ENCODE measurements at places on chromosomes 16 and 17. TPM values are rescaled to one million over a fixed set of nuclear protein-coding genes. Genes with fewer than 3 reads are reported as not detected.

- DNase-seq, result no peak
These were observed 53.1 kb upstream of the ENPP7 start for GRCh38 chr17:79677646-79678045.

- no peak for DNase-seq
These were observed 15.2 kb downstream of the RAB11FIP3 start for GRCh38 chr16:440627-441026.

HOXB2 gene
- polyA plus RNA-seq, result 18.6 TPM

SULT1A3 gene
- 46.4 TPM for polyA plus RNA-seq

DNA sequence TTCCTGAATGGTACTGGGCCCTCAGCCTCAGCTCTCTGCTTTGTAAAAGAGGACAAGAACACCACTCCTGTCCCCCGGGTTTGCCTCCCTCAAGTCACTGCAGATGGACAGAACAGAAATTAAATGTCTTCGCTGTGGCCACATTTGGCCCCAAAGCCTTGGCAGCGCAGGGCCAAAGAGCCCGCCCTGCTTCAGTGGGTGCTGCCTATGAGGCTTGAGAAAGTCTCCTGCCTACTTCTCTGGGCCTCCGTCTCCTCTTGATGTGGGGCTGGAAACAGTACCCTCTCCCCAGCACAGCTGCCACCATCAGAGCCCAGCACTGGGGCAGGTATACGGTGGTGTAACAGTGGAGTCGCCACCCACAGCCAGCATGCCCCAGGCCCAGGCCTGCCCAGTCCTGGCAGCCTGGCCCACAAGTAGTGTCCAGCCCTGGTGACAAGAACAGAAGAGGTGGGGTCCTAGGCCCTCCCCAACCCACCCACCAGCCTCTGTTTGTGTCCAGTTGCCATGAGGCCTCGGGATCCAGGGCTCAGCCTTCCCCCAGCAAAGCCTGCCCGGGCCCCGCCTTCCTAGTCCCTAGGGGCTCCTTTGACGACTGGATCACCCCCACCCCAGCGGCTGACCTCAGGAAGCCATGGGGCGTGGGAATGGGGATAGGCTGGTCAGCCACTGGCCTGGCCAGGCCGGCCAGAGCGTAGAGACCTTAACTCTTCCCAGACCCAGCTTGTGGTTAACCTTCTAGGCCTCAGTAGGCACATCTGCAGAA is 3.9 kb upstream of the TPPP3 start:
- no peak for DNase-seq

- peak; percentile 32 for DNase-seq
These were observed 599 bp downstream of the MRC2 start for GRCh38 chr17:62627904-62628633.

TNK1 gene
- 7.4 TPM for polyA plus RNA-seq

GNG13 gene
- polyA plus RNA-seq, result 0.81 TPM

DNA sequence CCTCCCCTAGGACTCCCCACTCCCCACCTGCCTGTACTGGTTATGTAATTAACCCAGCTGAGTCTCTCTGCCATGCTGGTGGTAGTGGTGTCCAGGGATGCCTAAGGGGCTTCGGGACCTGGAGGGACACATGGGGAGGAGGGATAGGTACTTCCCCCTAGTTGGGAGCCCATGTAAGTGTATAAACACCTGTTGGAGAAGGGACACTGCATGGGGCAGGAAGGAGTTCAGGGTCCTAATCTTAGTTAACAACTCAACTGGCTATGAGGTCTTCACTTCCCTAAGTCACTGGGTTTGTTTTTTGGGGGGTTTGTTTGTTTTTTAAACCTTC is 1.3 kb downstream of the RASL10B start:
- DNase-seq, result no peak

ALDH3A1 gene
- 1.6 TPM for polyA plus RNA-seq

DNA sequence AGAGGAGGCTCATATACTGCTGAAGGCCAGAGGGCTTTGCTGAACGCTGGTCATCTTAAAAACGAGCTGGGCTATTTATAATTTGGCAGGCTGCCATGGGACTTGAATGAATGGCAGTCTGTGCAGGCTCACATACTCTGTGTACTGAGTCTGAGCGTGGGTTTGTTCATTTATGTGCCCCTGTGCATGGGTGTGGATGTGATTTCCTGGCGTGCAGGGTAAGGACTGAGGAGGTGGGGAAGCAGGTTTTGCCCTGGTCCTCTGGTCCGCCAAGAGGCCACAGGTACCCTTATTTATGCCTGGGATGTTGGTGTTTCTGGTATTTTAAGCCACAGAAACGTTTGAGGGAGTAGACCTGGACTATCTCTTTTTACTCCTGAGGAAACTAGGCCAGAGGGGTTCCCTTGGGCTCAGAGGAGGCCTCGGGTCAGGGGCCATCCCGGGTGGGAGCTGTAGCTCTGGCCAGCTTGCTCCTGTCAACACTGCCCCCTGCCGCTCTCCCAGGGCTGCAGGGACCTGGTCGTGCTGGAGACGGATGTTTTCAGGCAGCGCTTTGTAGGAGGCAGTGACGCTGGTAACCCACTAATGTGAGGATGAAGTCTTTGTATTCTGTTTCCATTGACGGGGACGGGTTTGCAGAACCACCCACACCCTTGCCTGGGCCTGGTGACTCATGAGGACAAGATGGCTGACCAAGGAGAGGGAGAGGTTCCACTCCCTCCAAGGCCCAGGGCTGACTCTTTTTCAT is 184.4 kb downstream of the MSI2 start:
- DNase-seq, result peak; percentile 45

DNA sequence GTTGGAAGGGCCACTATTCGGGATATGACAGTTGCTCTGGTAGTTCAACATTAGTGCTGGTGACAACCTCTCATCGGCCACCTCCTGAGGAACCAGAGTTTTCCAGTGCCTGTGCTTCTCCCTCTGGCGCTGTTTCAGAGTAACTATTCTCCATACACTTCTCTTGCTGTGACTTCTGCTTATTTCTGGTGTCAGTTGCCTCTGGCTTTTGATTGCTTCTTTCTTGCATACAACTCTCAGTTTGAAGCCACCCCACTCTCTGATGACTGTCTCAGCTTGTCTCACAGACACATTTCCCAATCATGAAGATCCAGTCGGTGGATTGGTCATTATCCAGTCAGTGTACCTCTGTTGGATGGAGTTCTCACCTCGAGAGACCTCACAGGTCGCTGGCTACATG is 3.4 kb upstream of the TM4SF5 start:
- no peak for DNase-seq

DNA sequence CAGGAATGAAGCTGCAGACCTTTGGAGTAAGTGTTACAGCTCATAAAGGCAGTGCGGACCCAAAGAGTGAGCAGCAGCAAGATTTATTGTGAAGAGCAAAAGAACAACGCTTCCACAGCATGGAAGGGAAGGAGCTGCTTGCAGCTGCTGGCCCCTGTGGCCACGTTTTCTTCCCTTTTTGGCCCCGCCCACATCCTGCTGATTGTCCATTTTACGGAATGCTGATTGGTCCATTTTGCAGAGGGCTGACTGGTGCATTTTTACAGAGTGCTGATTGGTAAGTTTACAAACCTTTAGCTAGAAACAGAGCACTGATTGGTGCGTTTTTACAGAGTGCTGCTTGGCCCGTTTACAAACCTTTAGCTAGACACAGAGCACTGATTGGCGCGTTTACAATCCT is 841.5 kb downstream of the CDH11 start:
- DNase-seq, result no peak

- no peak for DNase-seq
These were observed 8.9 kb upstream of the ZNF200 start for GRCh38 chr16:3243882-3244281.

CDK5R1 gene
- polyA plus RNA-seq, result 3.6 TPM

- no peak for DNase-seq
These were observed 25.1 kb downstream of the NKD1 start for GRCh38 chr16:50573279-50573678.

GNAO1 gene
- 15.9 TPM for polyA plus RNA-seq

GRCh38 chr16:85396879-85397871 is 215.9 kb upstream of the GSE1 start:
- peak; percentile 76 for DNase-seq

GRCh38 chr17:80414803-80415625 is at the start of gene ENDOV:
Gene ENDOV (plus strand): TSS chr17:80415167. CDS start chr17:80415195, 28 bp downstream.
- DNase-seq, result peak; percentile 93

GRCh38 chr17:68034452-68034776 is 1.1 kb upstream of the KPNA2 start:
- no peak for DNase-seq

GRCh38 chr16:23575834-23576233 is 18.3 kb downstream of the UBFD1 start:
- no peak for DNase-seq

DNA sequence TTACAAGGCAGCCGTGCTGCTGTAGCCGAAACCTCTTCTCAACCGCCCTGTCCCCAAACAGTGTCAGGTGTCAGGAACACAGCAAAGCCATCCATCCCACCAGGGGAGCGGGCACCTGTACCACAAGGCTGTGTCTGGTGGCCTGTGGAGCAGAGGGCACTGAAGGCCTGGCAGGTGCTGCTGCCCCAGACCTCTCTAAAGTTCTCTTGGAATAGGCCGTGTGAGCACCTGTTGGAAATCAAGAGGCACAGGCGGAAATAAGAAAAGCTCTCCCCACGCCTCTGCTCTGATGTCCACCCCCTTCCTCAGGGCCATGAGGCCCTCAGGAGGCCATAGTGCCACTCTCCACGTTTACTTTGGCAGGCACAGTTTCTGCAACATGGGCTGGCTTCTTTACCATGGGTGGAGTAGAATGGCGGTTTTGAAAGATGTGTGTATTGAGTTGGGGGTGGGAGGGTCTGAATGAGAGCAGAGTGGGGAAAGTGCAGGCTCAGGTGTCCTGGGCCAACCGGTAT is 99.9 kb upstream of the ZNF750 start:
- no peak for DNase-seq

DNA sequence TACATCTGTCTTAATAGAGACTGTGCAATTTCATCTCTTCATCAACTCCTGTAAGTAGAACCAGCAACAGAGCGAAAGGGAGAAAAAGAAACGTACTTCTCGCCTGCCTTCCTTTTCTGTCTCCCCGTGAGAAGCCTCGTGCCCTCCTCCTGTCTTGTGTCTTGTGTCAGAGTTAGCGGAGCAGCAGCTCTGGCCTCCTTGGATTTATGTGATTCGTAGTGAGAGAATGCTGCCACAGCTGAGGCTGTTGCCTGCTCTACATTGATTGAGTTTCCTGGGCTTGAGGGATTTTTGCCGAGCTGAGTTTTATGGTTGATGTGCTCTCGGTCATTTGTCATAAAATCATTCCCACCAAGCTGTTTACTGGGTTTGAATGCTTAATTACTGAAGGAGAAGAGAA is 579.1 kb upstream of the RBFOX1 start:
- no peak for DNase-seq

ASGR1 gene
- 5.7 TPM for polyA plus RNA-seq

MMP2 gene
- polyA plus RNA-seq, result 87.5 TPM

Data from large intestine (tissue), 12 donors.